ENCODE measurements at places on chromosomes 3 and 15.

DNA sequence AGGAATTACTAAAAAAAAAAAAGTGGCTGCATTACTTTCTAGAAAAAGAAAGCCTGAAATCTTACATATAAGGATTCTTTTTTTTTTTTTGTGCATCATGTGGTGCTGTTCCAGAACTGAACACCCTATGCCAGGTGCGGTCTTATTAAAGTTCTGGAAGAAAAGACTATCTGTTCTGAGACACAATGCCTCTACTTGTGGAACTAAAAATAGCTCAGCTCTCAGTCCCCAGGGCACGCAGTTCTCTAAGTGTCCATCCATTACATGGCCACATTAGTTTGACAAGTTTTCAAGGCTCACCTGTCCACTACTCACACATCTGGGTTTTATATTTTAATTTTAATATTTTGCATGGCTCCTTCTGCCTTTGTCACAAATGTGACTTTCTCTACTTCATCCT is 126.6 kb upstream of the ADAMTS9 start:
- no peak for DNase-seq

DNA sequence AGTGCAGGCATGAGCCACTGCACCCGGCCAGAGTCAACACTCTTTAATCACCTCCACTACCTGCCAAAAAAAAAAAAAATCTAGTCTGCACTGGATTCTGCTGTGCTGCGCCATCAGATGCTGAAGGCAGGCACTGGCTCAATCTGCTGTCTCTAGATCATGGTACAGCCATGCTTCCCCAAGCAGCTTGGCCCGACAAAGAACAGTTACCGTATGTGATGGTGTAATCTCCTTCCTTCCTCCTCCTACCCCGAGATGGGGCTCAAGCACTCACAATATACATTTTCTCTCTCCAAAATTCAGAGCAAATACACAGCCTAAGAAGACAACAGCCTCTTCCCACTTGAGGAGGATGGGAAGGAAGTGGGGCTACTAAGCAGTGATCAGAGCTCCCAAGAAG is 45.1 kb downstream of the DAPK2 start:
- no peak for DNase-seq

GRCh38 chr15:50344006-50344464 is 11.0 kb downstream of the GABPB1 start:
- DNase-seq = no peak

DNA sequence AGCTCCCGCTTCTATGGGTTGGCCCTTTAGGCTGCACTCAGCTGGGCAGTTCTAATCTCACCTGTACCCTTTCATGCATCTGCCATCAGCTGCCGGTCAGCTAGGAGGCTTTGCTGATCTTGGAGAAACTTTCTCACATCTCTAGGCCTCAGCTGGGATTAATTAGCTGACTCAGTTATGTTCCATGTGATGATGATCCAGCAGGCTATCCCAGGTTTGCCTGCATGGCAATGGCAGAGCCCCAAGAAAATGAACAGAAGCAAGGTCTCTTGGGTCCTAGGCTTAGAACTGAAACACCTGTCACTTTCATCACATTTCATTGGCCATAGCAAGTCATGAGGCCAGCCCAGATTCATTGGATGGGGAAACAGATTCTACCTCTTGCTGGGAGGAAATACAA is 304.6 kb upstream of the TBC1D5 start:
- no peak for DNase-seq

- DNase-seq = no peak
Observed at GRCh38 chr3:189902230-189903186, 218.2 kb downstream of the P3H2 start.

- no peak for DNase-seq
Observed at GRCh38 chr3:46399098-46399497, 7.8 kb downstream of the CCR5AS start.

DNA sequence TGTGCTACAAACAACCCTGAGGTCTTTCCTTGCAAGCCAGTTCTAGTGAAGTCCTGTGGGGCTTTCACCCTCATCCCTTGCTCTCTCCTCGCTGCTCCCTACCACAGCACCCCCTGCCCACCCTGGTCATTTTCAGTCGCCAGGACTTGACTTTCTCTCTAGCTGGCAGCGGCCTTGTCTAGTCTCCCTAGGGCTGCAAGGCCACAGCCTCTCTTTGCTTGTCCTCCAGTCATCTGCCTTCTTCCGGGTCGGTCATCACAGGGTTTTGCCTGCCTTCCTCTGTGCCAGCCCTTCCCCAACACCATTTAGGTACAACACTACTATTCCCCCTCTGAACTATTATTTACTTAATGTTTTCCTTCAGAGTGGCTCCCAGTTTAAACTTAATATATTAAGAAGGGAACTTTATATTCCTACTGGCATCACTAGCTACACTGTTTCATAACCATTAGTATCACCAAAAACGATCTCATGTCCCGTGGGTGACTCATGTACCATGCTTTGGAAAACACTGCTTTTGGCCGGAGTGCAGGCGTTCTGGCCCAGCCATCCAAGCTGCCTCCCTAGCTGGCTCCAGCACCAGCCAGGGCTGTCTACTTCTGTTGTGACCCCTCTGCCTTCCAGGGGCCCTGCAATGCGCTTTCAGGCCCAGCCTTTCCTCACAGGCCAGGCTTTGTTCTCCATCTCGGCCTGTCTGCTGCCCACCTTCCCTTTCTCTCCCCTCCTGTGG is 21.4 kb downstream of the FAH start:
- DNase-seq = no peak

GRCh38 chr15:93428150-93428549 is 339.1 kb upstream of the RGMA start:
- DNase-seq = no peak

- no peak for DNase-seq
Observed at GRCh38 chr15:24752354-24752753, 76.8 kb downstream of the NPAP1 start.

- DNase-seq = no peak
Observed at GRCh38 chr15:91156175-91156726, 56.2 kb downstream of the SV2B start.

GRCh38 chr3:157493627-157494550 is 9.3 kb downstream of the VEPH1 start:
- no peak for DNase-seq

GRCh38 chr3:29319262-29319661 is 38.4 kb downstream of the RBMS3 start:
- DNase-seq = no peak

DNA sequence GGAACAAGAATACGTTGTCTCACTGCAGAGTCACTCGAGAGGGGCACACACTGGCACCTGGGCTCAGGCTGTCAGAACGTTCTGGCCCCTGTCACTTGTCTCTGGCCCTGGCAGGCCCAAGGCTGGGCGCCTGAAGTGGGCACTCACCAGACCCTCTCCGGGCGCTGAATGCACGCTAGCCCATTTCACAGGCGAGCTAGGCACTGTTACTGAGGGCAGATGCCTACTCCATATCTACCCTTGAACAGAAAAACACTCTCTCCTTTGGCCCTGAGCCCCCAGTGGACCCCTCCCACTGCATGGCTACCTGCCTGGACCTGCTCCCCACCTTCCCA is 42.3 kb upstream of the IQSEC1 start:
- DNase-seq = no peak

DNA sequence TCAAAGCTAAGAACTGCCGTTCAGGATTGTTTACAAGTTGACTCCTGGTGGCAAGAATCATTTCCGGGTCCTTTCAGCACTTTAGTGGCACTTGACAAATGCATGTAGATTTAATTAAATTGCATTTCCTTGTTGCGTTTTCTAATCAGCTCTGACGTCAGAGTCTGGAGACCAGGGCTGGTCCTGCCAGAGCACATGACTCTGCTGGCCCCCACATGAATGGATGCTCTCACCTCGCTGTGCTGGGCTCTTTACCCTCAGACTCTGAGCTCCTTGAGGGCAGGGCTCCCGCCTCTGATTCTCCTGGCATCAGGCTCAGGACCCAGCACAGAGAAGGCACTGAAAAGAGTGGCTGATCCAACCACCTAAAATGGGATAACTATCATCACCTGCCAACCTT is 69.4 kb downstream of the FEM1B start:
- DNase-seq = no peak

- no peak for DNase-seq
Observed at GRCh38 chr3:54846119-54846518, 81.7 kb downstream of the LRTM1 start.

- no peak for DNase-seq
Observed at GRCh38 chr3:60579734-60580133, 671.5 kb downstream of the FHIT start.

GRCh38 chr15:62365795-62366442 is 200.8 kb upstream of the C2CD4B start:
- DNase-seq = no peak

GRCh38 chr3:150765949-150766720 is 3.2 kb upstream of the SIAH2 start:
- DNase-seq = no peak

- DNase-seq = no peak
Observed at GRCh38 chr3:114057011-114057347, 442 bp downstream of the QTRT2 start.

GRCh38 chr15:99702895-99703602 is 30.2 kb downstream of the LYSMD4 start:
- DNase-seq = no peak

GRCh38 chr3:170717410-170718402 is 131.8 kb upstream of the SLC7A14 start:
- no peak for DNase-seq

- DNase-seq = no peak
Observed at GRCh38 chr3:159813822-159814531, 174.7 kb upstream of the IL12A start.

GRCh38 chr15:51864408-51865056 is 35.1 kb downstream of the TMOD3 start:
- DNase-seq = no peak

DNA sequence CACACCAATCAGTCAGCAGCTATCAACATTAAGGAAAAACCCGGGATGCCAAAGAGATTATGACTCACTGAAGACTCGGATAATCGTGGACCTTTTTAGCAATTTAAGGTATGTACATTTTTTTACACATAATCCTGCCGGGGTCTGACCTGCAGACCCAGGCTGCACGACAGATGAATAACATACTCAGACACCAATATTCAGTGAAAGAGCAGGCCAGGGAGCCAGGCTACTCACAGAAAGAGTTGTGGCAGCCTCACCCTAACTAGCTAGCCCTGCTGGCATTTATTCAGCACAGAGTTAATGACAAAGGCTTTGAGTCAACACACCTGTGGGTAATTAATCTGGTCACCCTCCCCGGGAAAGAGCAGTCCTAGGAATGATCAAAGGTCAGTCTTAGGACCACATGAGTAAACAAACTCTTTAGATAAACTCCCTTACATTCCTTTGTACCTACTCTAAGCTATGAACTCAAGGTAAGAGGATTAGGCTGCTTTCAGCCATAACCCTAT is 727.5 kb downstream of the TBL1XR1 start:
- no peak for DNase-seq

DNA sequence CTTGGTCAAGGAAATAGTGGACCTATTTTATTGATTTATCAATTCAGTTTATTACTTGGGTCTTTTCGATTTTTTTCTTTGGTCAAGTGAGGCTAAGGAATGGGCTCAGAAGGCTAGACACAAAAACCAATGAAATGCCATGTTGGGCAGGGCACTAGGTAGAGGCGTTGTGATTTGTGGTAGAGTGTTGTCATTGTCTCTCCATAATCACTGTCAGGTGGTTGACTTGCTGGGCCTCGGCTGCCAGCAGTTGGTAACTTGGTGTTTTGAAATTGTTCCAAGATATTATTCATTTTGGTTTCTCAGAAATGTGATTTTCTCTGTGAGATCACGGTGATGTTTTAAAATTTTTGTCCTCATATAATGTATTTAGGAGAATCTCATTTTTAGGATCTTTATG is 173.6 kb downstream of the KLHL25 start:
- DNase-seq = no peak

DNA sequence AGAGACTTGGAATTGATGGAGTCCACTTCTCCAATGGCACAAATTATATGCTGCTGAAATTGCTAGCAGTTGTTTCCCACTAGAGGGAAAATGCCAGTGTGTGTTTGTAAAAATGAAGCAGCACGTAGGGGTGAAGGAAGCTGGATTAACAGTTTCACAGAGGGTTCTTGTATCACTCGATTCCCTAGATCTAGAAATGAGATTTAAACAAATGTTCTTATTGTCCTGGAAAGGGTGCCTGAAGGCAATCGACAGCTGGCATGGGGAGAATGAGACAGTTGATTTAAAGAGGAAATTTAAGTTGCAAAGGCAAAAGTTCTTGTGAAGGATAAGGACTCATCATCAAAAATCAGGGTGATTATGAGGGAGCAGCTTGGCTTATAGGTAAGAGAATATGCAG is 234.8 kb upstream of the ARPP21 start:
- no peak for DNase-seq

DNA sequence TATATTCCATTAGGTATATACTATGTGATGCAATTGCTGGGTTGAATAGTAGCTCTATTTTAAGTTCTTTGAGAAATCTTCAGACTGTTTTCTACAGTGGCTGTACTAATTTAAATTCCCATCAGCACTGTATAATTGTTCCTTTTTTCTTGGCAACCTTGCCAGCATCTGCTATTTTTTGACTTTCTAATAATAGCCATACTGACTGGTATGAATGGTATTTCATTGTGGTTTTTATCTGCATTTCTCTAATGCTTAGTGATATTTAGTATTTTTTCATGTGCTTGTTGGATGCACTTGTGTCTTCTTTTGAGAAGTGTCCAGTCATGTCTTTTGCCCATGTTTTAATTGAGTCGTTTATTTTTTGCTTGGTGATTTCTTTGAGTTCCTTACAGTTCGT is 145.1 kb upstream of the PLSCR5 start:
- DNase-seq = no peak

- no peak for DNase-seq
Observed at GRCh38 chr3:193773266-193774220, 180.5 kb downstream of the OPA1 start.

DNA sequence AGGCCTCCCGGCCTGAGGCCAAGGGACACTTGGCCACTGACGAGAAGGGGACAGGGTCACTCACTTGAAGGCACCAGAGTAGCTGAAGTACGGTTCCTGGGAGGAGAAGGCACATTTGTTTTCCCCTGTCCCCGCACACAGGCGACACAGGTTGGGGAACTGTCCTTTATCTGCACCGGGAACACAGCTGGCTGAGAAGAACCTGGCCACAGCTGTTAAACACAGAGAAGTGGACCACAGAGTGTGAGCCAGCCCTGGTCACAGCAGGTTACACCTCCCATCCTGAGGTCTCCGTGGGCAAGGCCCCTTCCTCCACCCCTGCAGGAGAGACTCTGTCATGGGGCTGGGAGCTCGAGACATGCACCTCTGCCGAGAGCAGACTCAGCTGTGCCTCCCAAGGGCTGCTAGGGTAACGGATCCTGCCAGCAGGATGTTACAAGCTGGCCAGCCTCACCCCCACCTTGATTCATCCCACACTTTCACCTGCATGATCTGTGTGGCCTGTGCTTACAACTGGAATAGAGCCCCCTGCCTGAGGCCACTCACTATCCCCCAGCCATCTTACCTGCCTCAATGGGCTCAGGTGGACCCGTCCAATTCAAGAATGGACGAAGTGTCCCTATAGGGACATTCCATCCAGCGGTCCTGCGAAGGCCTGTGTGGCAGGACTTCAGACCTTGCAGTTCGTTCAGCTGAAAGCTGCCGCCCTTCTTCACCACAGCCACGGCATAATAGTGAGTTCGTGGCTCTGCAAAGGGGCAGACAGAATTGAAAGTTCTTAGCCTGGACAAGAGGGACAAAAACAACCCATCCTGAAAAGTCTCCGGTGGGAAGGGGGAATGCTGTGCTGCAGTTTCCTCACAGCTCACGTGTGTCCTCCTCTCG is 9.2 kb downstream of the LTF start:
- DNase-seq = no peak

- DNase-seq = no peak
Observed at GRCh38 chr3:98985431-98985830, 83.9 kb upstream of the DCBLD2 start.

All from stimulated activated CD4-positive, alpha-beta T cell treated with anti-CD3 and anti-CD28 coated beads, Interleukin-1b, Interleukin-23, amount 100 ng/mL, for 1 hour (primary cell).